ENCODE measurements at places on chromosomes 7 and 10.

GRCh38 chr7:48045195-48045765 lies 9.9 kb downstream of the C7orf57 start:
- no peak for DNase-seq

DNA sequence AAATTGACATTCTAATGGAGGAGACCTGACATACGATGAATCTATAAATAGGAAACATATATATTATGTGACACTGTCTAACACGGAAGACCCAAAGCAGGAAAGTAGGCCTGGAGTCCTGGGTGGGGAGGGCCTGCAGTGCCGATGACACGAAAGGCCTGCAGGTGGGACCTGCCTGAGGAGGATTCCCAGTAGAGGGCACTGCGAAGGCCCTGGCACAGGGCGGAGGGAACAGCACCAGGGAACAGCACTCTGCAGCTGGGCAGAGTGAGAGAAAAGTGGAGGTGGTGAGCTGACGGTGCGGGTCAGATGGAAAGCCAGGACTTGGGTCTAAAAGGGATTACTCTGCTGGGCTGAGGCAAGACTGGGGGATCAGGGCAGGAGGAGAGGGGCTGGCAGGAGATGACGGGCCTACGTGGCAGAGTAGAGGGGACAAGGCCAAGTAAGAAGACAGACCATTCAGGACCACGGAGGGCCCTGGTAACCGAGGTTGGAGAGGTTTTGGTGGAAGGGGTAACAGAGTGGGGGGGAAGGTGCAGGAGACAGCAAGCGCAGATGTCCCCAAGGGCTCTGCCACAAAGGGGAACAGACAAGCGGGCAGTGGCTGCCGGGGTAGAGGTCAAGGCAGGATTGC lies 8.1 kb downstream of the ZNF746 start:
- no peak for DNase-seq

GRCh38 chr10:132551808-132552130 lies 14.2 kb downstream of the INPP5A start:
- DNase-seq, result no peak

DNA sequence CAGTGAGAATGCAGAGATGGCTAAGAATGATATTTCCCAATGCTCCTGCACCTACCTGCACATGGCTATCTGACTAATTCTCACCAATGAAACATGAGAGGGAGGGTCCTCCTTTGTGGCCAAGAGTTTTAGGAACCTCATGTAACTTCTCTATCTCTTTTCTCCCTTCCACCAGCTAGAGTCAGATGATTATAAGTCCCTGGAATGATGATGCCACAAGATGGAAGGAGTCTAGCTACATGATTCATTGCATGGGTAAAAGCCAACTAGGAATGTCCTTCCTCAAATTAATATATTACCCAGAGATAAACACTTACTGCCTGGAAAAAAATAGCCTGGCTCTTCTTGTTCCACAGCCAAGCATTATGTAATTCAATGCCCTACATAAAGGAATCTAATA lies 55.1 kb upstream of the AASS start:
- no peak for DNase-seq

- no peak for DNase-seq
These were observed 142.9 kb upstream of the ZMIZ1 start for GRCh38 chr10:78925800-78926319.
